ENCODE measurements at places on chromosomes 5 and 9. TPM values are rescaled to one million over a fixed set of nuclear protein-coding genes. Genes with fewer than 3 reads are reported as not detected.

CTXN3 gene
- total RNA-seq = not detected

GRCh38 chr5:66333192-66333591 is 189.1 kb downstream of the SREK1 start:
- no peak for DNase-seq

DNA sequence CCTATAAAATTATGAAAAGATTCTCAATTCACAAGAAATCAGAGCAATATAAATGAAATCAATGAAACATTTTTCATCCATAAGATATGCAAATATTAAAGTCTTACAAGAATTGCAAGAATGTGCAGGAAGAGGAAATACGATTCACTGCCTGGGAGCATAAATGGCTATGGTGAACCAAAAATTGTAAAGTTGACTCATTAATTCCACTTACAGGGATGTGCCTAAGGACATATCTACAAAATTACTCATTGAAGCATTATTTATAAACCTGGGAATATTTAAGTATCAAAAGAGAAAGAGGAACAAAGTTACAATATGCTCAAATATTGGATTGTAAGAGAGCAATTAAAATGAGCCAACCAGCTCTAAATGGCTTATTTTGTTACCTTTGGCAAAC is 6.9 kb upstream of the NIPSNAP3A start:
- no peak for DNase-seq

DNA sequence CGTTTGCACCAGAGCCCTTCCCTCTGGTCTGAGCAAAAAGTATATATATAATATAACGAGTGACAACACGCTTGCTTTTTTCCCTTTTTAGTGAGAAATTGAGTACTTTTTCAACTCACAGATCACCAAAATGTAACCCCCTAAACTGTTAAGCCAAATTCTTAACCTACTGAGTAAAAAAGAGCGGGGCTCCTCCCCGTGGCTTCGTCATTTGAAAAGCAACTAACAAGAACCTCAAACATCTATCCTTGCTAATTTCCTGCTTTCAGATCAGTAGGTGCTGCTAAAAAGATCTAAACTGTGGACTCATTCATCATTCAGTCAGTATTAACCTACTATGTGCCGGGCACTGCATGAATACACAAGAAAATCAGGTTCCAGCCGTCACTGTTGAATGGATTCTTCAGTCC is 1.0 kb upstream of the PTBP3 start:
- DNase-seq = peak; percentile 71

DNA sequence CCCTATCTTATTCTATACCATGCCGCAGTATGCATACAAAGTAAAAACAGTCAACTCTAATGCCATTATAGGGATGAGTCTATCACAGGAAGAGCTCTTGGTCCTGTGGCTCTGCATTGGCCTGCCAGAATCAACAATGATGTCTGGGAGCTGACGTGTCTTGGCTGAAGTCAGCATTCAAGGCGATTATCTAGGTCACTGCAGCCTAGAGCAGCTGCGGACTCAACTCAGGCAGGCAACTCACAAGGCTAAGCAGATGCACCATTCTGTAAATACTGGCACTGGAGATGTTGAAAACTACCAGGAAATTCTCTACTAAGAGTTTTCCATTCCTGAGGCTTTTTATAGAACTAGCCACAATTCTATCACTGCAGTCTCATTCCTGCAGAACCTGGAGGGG is 13.3 kb downstream of the SPATA9 start:
- DNase-seq = no peak

DNA sequence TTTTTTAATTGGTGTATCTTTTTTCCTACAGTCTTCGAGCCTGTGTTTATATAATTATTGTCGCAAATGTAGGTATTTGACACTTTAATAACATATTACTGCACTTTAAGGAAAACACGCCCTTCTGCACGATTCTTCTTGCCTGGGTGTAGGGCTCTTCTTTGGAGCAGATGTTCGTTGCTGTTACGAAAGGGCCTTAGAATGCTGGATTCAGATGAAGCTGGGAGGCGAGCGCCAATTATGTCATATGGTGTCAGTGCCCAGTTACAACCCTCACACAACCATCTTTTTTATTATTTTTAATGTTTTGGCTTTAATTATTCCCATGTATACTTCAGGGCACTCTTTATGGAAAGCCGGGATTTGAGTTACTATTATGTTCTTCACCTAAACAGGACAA is 553.0 kb downstream of the EBF1 start:
- DNase-seq = no peak

EIF4E1B gene
- not detected for total RNA-seq

- no peak for DNase-seq
These were observed 616.3 kb upstream of the KLF4 start for GRCh38 chr9:108105885-108106284.

MYO10 gene
- total RNA-seq = not detected

GPR150 gene
- total RNA-seq = 0.60 TPM

DNA sequence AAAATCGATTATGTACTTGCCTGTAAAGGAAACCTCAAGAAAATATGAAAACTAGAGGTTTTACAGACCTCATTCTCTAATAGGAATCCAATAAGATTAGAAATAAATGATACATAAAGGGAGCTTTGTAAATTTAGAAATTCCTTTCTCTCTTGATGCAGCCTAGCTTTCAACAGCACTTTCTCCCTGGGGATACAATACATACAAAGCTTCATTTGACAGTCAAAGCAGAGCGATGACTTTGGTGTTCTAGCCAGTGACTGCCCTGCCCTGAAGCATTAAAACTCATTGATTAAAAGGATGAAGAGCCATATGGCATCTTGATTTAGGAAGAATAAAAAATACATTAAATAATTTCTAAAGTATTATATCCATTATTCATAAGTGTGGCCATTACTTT is 46.3 kb upstream of the GLIS3 start:
- no peak for DNase-seq

DNA sequence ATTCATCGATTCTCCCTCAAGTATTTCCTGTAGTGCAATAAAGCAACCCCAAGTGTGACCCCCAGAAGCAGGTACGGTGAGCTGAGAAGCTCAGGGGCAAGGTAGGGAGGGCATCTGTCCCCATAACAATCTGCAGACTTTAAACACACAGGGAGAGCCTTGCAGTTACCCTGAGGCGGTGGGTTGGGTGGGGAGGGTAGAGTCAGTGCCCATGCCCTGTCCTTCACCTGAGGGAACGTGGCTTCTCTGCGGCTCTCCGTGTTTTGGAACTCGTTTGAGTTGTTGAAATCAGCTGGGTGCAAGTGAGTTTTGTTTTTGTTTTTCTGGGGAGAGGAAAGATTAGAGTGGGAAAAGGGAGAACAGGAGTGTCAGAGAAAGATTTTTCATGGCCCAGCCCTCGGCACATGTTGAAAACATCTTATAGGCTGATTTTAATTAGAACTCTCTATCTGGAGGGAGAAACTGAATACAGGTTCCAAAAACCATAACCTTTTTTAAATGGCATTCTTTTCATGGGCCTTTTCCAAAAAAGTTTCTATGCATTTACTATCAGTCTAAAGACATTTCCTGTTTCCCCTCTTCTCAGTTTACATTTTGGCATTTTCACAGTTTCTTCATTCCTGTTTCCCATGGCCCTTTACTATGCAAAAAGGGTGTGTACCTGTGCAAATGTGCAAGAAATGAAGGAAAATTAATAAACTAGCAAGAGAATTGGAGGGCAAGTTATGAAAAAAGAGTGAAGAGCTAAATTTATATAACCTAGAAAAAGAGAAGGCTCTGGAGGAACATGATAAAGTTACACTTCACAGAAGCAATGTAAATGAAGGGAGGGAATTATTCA is 266.5 kb upstream of the VLDLR start:
- DNase-seq = no peak

ARAP3 gene
- 0.31 TPM for total RNA-seq

GRCh38 chr9:113343732-113344231 is 3.7 kb upstream of the WDR31 start:
- no peak for DNase-seq

Measured in CD4-positive, alpha-beta T cell (primary cell).